ENCODE measurements at places on chromosomes 5 and 9.

GRCh38 chr9:18988003-18988402, 45.0 kb downstream of the SAXO1 start:
- DNase-seq = no peak

- DNase-seq = no peak
These were observed 320.1 kb downstream of the ADGRV1 start for GRCh38 chr5:90878549-90879196.

GRCh38 chr9:22682536-22682935, 235.9 kb downstream of the DMRTA1 start:
- DNase-seq = no peak

- no peak for DNase-seq
These were observed 1867.9 kb upstream of the NUDT12 start for GRCh38 chr5:105430516-105430915.

GRCh38 chr5:139814704-139815280, 19.2 kb downstream of the PSD2 start:
- no peak for DNase-seq

GRCh38 chr9:13358128-13358527, 78.6 kb upstream of the MPDZ start:
- no peak for DNase-seq

GRCh38 chr5:638501-639252, 26.5 kb downstream of the CEP72 start:
- no peak for DNase-seq

DNA sequence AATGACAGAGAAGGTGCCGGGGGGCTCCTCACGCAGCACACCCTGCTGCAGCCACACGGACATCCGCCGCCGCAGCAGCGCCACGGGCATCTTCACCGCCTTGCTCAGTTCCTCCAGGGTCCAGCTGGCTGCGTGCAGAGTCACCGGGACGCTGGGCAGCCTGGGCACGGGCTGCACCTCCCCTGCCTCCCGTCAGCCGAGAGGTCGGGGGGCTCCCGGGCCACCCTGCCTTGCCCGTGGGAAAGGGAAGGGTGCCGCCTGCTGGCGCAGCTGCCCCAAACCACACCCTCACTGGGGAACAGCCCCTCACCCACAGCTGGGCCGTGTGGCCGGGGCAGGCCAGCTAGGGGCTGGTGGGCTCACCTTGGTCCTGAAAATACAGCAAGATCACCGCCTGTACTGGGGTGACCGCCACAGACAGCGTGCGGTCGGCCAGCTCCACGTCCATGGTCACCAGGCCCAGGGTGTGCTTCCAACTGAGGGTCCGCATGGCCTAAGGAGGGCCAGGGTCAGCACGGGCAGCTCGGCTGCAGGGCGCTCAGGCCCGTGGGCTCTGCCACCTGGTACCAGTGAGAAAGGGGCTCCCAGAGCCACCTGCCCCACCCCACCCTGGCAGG, 3.6 kb upstream of the TMEM210 start:
- no peak for DNase-seq

- no peak for DNase-seq
These were observed 6.1 kb upstream of the RXFP3 start for GRCh38 chr5:33929925-33930690.

DNA sequence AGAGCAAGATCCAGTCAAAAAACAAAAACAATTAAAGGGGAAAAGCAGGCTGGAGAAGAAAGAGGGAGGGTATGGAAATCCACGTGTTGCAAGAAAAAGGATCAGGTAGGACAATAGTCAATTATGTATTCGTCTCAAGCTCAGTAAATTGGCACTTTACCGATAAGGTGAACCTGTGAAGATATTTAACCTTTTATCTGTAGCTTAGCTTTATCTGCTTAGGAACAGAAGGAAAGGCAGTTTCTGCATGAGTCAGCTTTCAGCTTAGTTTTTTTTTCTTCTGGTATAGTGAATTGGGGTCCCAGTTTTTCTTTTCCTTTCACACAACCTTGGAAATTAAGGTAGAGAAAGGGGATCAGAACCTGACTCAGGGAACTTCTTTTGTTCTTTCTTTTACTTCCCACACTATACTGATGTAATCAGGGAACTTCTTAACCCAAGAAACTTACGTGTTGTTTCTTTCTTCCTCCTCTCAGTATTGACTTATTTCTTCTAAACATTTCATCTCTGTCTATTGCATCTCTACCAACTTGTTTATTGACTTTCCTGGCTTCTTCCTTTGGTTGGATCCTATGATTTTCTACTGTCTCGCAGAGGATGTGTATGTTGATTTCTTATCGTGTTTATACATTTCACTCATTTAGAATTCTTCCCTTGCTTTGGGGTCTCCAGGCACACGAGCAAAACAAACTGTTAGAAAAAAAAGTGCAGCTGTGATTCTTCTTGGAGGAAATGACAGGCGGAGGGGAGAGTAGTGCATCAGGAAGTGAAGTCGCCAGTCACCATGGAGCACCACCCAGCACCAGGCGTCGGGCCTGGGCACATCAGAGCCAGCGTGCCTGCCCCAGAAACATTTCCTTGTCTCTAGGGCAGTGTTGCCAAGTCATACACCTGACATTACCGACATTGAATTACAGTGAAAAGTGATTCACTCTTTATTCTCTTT, 123.0 kb upstream of the LHFPL2 start:
- DNase-seq = no peak

Measured in stimulated activated CD4-positive, alpha-beta T cell treated with anti-CD3 and anti-CD28 coated beads, Interleukin-15, amount 100 ng/mL, for 1 hour (primary cell).